ENCODE measurements at places on chromosomes 4 and X.

DNA sequence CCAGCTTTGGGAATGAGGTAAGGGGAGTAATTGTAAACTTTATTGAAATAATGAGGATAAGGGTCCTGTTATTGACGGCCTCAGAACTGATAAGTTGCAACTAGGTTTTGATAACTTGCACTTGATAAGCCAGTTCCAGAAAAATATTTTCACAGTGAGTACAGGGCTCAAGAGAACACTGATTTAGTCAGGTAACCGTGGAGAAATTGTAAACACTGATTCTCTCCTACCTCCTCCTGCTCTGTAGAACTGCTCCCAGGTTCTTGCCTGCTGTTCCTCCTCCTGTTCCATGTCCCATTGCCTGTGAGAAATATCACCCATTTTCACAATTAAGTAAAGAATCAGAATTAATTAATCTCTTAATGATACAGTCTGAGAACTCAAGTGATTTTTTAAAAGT, 55.0 kb upstream of the CXXC4 start:
- DNase-seq: no peak

DNA sequence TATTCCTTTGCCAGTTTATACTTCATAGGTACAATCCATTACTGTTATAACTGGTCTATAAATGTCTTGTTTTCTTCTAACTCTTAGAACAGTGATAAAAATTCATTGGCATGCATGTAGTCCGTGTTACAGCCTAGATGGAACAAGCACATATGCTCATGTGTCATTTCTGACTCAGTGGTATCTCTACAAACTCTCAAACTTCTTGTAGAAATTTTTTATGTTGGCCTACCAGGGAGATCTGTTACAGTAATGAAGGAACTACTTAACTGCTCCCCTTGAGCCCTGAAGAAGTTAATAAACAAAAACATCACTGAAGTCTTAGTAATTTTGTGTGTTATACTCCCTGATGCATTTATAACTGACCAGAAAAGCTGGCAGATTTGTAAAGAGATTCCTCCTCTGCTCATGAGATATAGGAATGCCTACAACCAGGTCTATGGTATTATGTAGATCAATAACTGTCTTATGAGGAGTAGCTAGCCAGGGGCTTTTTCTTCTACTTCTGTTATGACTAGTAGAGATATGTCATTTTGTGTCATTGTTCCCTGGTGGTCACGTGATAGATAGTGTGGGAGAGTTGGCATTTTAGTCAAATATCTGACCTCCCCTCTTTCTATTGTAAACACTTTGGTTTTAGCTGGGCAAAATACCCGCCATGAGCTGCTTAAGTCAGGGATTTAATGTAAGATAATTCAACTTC, 53.7 kb upstream of the FAAH2 start:
- DNase-seq: no peak

DNA sequence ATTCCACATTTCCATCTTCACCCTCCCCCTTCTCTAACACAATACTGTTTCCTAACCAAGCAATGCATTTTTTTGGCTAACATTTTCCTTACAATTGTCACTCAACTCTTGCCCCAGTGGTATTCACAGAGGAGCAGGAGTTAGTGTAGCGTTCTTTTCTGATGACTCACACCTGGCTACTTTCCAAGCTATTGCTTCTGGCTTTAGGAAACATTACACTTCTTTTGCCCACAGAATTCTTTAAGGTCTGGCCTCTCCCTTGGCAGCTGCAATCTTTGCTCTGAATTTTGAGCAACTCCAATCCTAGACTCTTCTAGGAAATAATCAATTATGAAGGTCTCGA, 27.5 kb upstream of the PDGFC start:
- peak; percentile 98 for DNase-seq

GRCh38 chr4:169164669-169165415, 105.9 kb downstream of the SH3RF1 start:
- no peak for DNase-seq

DNA sequence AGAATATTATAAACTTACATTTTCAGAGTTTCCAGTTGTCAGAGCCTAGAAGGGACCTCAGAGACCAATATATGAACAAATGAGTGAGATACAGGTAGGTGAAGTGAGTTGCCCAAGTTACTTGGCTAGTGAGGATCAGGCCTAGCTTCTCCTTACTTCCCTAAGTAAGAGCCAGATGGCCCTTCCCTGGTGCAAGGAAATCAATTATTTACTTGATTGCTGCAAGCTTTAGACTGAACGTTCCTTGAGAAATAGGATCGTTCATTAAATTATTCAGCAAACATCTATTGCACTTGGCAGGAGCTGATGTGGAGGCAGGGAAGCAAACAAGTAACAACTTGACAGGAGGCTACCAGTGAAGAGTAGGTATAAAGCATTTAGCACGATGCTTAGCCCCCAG, 117.8 kb downstream of the EFHC2 start:
- DNase-seq: no peak

DNA sequence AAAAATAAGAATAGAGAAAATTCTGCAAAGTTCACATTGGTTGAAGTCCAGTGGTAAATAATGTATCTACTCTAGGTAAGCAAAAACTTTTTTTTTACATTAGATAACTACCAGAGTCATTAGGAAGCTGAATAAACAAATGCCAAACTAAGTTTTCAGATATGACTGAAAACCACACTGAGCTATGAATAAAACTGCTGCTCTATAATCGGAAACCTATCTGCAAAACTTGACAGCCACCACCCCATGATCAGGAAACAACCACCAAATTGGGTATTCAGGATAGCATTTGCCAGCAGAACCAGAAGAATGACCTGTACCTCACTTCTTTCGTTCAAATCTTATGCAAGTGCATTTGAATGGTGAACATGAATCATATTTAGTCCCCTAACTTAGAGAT, 173.0 kb upstream of the TET2 start:
- no peak for DNase-seq

GRCh38 chrX:121831601-121832000, 784.2 kb downstream of the GLUD2 start:
- no peak for DNase-seq

DNA sequence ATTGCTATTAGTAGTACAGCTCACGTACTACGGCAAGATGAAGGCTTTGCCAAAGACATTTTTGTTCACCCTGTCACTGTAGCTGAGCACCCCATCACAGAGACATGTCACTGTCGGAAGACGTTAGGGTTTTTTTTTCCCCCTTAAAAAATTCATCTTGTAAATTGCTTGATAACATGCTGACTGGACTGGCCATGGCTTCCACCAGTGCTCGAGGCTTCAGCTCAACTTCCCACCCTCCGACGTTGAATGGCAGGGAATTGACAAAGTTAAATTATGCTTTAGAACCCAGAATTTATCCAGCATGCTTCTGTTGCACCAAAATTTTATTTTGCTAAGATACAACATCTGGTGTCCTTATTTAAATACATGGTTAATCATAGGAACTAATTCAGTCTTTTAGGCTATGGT, 707 bp upstream of the OTUD4 start:
- DNase-seq: no peak

- DNase-seq: no peak
Measured at GRCh38 chr4:184843984-184844554, 18.3 kb upstream of the ACSL1 start.

GRCh38 chr4:177419434-177419833, 22.8 kb downstream of the AGA start:
- DNase-seq: no peak

DNA sequence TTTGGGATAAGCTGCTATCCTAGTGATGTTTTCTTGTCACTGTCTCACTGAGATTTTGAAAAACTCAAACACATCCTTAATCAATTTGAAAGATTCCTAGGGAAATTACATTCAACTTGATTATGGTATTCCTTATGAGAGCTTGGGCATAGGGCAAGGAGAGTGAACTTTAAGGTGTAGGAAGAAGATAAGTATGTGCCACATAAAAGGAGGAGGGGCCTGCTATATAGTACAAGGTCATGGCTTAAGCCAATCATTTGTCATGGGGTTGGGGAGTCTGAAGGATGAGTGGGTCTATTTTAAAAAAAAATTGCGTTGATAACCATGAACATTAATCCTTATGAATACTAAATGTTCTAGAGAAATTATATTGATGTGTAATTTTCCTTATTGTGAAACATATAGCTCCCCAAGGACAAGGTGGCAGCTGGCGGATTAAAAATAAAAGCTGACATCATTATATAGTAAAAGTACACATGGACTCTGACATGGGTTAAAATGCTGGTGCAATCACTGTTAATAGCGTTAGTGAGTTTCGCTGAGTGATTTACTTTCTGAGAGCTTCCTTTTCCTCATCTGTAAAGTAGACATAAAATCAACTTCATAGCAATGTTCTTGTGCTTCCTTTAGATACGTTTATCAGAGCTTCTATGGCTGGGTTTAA, 17.4 kb downstream of the GALNT7 start:
- DNase-seq: peak; percentile 40

GRCh38 chr4:931194-931959, 739 bp downstream of the GAK start:
- DNase-seq: peak; percentile 66

- no peak for DNase-seq
Measured at GRCh38 chr4:119624356-119624755, 4.2 kb downstream of the PDE5A start.

GRCh38 chr4:47642985-47643760, 158.1 kb downstream of the ATP10D start:
- DNase-seq: no peak

Measured in dermis blood vessel endothelial cell (primary cell).